ENCODE measurements at places on chromosomes 12 and 14. TPM values are rescaled to one million over a fixed set of nuclear protein-coding genes. Genes with fewer than 3 reads are reported as not detected.

LAG3 gene
- polyA plus RNA-seq: 2.1 TPM

TCHP gene
- 27.7 TPM for polyA plus RNA-seq

PPP2R5E gene
- 22.4 TPM for polyA plus RNA-seq

PLA2G1B gene
- polyA plus RNA-seq: 0.79 TPM

RTRAF gene
- polyA plus RNA-seq: 196 TPM

PRIMA1 gene
- 9.2 TPM for polyA plus RNA-seq

LYZ gene
- 128 TPM for polyA plus RNA-seq

STAT6 gene
- polyA plus RNA-seq: 114 TPM

LIMA1 gene
- polyA plus RNA-seq: 191 TPM

DYRK2 gene
- 62.7 TPM for polyA plus RNA-seq

SRRM4 gene
- 1.6 TPM for polyA plus RNA-seq

CCDC177 gene
- 0.07 TPM for polyA plus RNA-seq

DDX51 gene
- polyA plus RNA-seq: 18.9 TPM

HOXC9 gene
- polyA plus RNA-seq: 0.51 TPM

EPYC gene
- polyA plus RNA-seq: 0.13 TPM

CLEC9A gene
- 2.5 TPM for polyA plus RNA-seq

TMEM132C gene
- 1.3 TPM for polyA plus RNA-seq

P2RX2 gene
- polyA plus RNA-seq: 24.1 TPM

CLEC2D gene
- 9.9 TPM for polyA plus RNA-seq

LRP1-AS gene
- polyA plus RNA-seq: 1.7 TPM

HEBP1 gene
- polyA plus RNA-seq: 237 TPM

PROX2 gene
- 1.5 TPM for polyA plus RNA-seq

P2RX7 gene
- polyA plus RNA-seq: 1.3 TPM

SLC39A2 gene
- 0.06 TPM for polyA plus RNA-seq

IRAK3 gene
- 3.4 TPM for polyA plus RNA-seq

NR1H4 gene
- polyA plus RNA-seq: 76.9 TPM

KERA gene
- 0.22 TPM for polyA plus RNA-seq

KLRB1 gene
- 7.8 TPM for polyA plus RNA-seq

TMPRSS12 gene
- polyA plus RNA-seq: 0.01 TPM

WASHC4 gene
- polyA plus RNA-seq: 71.1 TPM

DCN gene
- polyA plus RNA-seq: 568 TPM

ARID2 gene
- polyA plus RNA-seq: 17.2 TPM
